ENCODE measurements at places on chromosomes 3 and 15. TPM values are rescaled to one million over a fixed set of nuclear protein-coding genes. Genes with fewer than 3 reads are reported as not detected.

DNA sequence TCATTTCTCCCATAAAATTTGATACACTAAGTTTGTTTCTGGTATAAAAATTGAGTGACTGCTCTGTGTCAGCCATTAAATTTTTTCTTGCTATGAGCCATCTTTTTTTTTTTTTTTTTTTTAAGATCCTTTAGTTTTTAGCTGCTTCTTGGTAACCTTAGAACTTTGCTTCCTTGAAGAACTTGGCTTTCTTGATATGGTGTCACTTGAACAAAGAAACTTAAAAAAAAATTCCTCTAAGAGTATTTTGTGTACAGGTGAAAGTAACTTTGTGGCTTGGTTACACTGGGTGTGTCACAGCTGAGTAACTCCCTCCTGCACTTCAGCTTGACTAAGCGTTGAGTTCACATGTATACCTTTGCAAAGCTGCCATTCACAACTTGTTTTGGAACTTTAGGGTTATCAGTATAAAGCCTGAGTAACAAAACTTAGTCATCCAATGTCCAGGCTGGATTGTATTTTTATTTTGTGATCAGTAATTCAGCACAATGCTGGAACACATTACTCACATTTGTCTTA, 6.5 kb downstream of the CHD2 start:
- DNase-seq, result no peak

CYP11A1 gene
- total RNA-seq, result 0.27 TPM

DNA sequence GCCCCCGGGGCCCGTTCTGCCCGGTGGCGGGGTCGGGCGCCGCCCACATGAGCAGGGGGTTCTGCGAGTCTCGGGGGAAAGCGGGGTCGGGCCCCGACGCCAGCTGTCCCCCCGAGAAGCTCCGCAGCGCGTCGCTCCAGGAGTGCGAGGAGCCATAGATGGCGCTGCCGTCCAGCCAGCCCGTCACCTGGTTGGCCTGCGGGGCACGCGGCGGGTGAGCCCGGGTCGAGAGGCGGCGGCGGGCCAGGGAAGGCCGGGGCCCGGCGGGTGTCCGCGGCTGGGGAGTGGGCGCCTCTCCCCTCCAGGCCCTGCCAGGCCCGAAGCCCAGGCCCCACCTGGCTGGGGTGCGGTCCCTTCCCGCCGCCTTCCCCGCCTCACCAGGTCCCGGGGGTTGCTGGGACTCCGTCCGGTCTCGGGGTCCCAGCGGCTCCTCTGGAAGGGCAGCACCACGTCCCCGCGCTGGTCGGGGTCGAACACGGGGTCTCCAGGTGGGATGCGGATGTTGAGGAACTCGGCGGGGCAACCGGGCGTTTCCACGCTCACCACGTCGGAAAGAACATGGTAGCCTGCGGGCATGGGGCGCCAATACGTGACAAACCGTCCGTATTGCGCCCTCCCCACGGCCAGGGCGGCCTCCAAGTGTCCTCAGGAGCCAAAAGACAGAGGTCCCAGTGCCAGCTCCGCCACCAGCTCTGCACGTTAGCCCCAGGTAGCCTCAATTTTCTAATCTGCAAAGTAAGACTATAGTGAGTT, 2.4 kb downstream of the DUOX2 start:
- DNase-seq, result no peak

- DNase-seq, result no peak
Measured at GRCh38 chr3:42510325-42510724, 7.9 kb downstream of the VIPR1 start.

FGF12 gene
- total RNA-seq, result 325 TPM

- DNase-seq, result no peak
Measured at GRCh38 chr15:99511866-99512661, 53.7 kb upstream of the MEF2A start.

LRRC3B gene
- total RNA-seq, result 0.55 TPM

- DNase-seq, result no peak
Measured at GRCh38 chr3:54131026-54131605, 8.8 kb downstream of the CACNA2D3 start.

DNA sequence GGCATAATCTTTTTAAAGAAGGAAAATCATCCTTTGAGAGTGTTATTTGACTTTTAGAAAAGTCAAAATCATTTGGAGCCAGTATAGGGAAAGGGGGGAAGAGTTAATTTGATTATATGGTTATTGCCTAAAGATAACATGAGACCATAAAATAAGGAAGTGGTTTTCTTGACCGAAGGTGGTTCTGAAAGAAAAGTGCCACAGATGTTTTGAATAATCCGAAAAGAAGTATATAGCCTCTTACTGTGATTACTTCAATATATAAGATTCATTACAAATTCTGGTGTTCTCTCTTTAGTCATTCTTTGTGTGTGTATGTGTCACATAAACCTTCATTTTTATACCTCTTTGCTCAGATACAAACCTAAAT, 1.1 kb downstream of the DNAJB11 start:
- no peak for DNase-seq

- DNase-seq, result no peak
Measured at GRCh38 chr3:27880969-27881892, 159.1 kb upstream of the EOMES start.

DNA sequence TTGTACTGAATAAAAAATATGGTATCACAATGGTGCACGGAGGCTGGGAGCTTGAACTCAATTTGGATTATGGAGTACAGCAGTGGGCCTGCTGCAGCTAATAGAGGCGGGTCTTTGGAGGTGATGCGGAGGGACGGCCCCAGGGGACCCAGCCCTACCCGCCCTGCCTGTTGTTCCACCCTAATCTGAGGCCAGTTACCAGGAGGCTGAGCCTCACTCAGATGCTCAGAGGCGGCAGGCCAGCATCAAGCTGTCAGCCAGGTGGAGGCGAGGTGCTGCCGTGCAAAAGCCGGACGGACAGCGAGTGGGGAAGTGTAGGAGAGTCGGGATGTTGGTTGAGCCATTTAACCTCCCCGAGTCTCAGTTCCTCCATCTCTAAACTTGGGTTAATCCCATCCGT, 218.5 kb upstream of the RGMA start:
- DNase-seq, result no peak

LRRC49 gene
- 86.6 TPM for total RNA-seq

MORC1 gene
- not detected for total RNA-seq

DNAH1 gene
- 2.2 TPM for total RNA-seq

- DNase-seq, result no peak
Measured at GRCh38 chr15:85482894-85483293, 102.5 kb downstream of the AKAP13 start.

POLQ gene
- total RNA-seq, result 0.38 TPM
